ENCODE measurements at places on chromosomes 7 and 10. TPM values are rescaled to one million over a fixed set of nuclear protein-coding genes. Genes with fewer than 3 reads are reported as not detected.
A peak's percentile ranks its signal among the peaks of the same experiment; 100 is the strongest.

Gene ZC3HAV1
- 35.5 TPM for total RNA-seq

GRCh38 chr10:28838908-28839307, 161.6 kb downstream of the BAMBI start:
- H3K4me1 ChIP-seq: no peaks in the 10 kb centered on the region
- no peak overlapping the region for H3K4me3 ChIP-seq
- H3K27me3 ChIP-seq: no peaks in the 10 kb centered on the region
- no peak overlapping the region for H3K27ac ChIP-seq

DNA sequence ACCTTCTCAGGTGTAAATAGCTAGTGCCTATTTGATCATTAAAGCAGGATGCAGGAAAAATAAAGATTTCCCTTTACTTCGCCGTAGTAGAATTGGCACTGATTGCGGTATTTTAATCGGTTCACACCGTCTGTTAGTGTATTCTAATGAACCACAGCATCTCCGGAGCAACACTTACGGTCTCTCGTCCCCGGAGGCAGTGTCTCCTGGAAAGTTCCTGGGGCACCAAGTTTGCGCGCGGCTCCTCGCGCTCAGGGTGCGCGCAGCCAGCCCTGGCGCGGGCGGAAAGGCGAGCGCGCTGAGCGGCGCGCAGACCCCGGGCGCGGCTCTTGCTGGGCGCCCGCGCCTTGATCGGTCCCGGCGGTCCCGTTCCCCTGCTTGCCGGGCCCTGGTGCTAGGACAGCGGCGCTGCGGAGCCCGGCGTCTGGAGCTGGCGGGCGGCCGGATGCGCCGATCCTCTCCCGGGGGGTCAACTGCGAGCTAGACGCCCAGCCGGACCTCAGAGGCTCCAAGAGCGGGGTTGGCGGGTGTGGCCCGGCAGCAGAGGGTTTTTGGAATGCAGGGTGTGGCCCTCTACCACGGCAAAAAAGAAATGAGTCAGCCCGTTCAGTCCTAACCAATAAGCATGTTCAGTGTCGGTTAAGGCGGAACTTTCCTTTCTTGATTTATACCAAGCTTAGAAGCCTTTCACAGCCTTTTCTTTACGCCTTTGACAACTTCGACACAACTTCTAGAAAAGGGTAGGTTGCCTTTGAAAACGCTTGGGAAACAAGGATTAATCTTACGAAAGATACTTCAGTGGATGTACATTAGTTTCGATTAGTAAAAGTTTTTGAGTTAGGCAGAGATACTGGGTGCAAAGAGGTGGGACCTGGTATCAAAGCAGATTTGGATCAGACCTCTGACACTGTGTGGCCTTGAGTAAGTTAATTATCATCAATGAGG, 166.8 kb upstream of the ASAH2 start:
- peaks cover 23% of the 10 kb centered on the region for H3K4me1 ChIP-seq
- no peaks in the 10 kb centered on the region for H3K36me3 ChIP-seq
- H3K27me3 ChIP-seq: peaks cover 7% of the 10 kb centered on the region
- H3K4me3 ChIP-seq: peak overlapping the region; percentile 54
- H3K27ac ChIP-seq: peak overlapping the region; percentile 81

- no peak overlapping the region for H3K27ac ChIP-seq
- no peak overlapping the region for H3K4me3 ChIP-seq
- no peaks in the 10 kb centered on the region for H3K27me3 ChIP-seq
- DNase-seq: no peak
Measured at GRCh38 chr7:70183278-70183677, 585.0 kb downstream of the AUTS2 start.

GRCh38 chr10:122656741-122657140, 42.9 kb downstream of the C10orf120 start:
- H3K27ac ChIP-seq: peak overlapping the region; percentile 11
- no peaks in the 10 kb centered on the region for H3K36me3 ChIP-seq
- no peaks in the 10 kb centered on the region for H3K27me3 ChIP-seq
- DNase-seq: no peak
- H3K4me3 ChIP-seq: no peak overlapping the region
- no peaks in the 10 kb centered on the region for H3K4me1 ChIP-seq

Gene NEBL
- 58.8 TPM for total RNA-seq
